Pancreas (tissue), 10 donors: ENCODE measurements at places on chromosomes 16 and 17. TPM values are rescaled to one million over a fixed set of nuclear protein-coding genes. Genes with fewer than 3 reads are reported as not detected.

MT1A gene
- total RNA-seq = 6.6 TPM

TMEM88 gene
- total RNA-seq = 4.2 TPM

METRNL gene
- total RNA-seq = 18.2 TPM

- no peaks in the 10 kb centered on the region for H3K4me1 ChIP-seq
- H3K4me3 ChIP-seq = no peak overlapping the region
- H3K27me3 ChIP-seq = no peaks in the 10 kb centered on the region
These were observed 111.4 kb downstream of the UTP18 start for GRCh38 chr17:51371732-51372151.

- no peaks in the 10 kb centered on the region for H3K27me3 ChIP-seq
- no peak overlapping the region for H3K27ac ChIP-seq
- H3K36me3 ChIP-seq = no peaks in the 10 kb centered on the region
- peaks cover 7% of the 10 kb centered on the region for H3K4me1 ChIP-seq
These were observed 29.4 kb downstream of the SLC12A3 start for GRCh38 chr16:56894331-56894917.

DNA sequence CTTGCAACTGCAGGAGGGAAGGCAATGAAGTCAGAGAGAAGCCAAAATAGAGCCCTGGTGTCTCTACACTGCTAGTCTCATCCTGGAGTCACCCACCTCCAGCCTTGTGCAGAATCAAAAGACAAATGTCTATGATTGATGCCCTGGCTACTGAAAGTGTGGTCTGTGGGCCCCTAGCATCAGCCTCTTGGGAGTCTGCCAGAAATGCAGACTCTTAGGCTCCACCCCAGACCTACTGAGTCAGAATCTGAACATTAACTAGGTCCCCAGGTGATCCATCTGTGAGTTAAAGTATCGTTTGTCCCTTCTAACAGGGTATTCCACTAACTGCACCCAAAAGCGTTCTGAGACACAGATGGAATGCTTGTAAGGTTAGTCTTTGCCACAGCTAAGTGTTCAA lies 21.2 kb downstream of the EARS2 start:
- no peaks in the 10 kb centered on the region for H3K4me1 ChIP-seq
- no peak overlapping the region for H3K4me3 ChIP-seq
- H3K27me3 ChIP-seq = no peaks in the 10 kb centered on the region
- no peak overlapping the region for H3K27ac ChIP-seq

DNA sequence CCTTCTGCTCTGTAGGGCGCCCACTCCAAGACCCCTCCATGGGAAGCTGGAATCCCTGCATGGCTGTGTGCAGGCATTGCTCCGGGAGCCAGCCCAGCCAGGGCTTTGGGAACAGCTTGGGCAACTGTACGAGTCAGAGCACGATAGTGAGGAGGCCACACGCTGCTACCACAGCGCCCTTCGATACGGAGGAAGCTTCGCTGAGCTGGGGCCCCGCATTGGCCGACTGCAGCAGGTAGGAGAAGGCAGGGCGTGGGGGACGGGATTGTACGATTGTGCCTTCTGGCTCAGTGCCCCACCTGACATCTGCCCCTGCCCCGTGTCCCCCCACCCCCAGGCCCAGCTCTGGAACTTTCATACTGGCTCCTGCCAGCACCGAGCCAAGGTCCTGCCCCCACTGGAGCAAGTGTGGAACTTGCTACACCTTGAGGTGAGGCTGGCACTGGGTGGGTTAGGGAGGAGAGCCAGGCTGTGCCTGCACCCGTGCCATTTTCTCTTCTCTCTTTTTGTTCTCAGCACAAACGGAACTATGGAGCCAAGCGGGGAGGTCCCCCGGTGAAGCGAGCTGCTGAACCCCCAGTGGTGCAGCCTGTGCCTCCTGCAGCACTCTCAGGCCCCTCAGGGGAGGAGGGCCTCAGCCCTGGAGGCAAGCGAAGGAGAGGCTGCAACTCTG lies 8.7 kb upstream of the TMEM88 start:
- peaks cover 6% of the 10 kb centered on the region for H3K36me3 ChIP-seq
- H3K27me3 ChIP-seq = no peaks in the 10 kb centered on the region
- H3K27ac ChIP-seq = no peak overlapping the region
- no peak overlapping the region for H3K4me3 ChIP-seq

GRCh38 chr17:79541056-79541850 lies 69.6 kb downstream of the RBFOX3 start:
- H3K27ac ChIP-seq = no peak overlapping the region
- DNase-seq = no peak
- H3K36me3 ChIP-seq = no peaks in the 10 kb centered on the region
- no peak overlapping the region for H3K4me3 ChIP-seq

- H3K4me3 ChIP-seq = no peak overlapping the region
- no peaks in the 10 kb centered on the region for H3K4me1 ChIP-seq
- DNase-seq = no peak
- H3K36me3 ChIP-seq = no peaks in the 10 kb centered on the region
- no peak overlapping the region for H3K27ac ChIP-seq
These were observed 69.8 kb downstream of the MGAT5B start for GRCh38 chr17:76938009-76938408.
